SJSA1 (cell line): ENCODE measurements at places on chromosomes 6 and 20. TPM values are rescaled to one million over a fixed set of nuclear protein-coding genes. Genes with fewer than 3 reads are reported as not detected.

The TNF gene
- total RNA-seq, result not detected in 2 replicates

The SUMO4 gene
- total RNA-seq, result 0.25 and 1.8 TPM in 2 replicates

The BTN1A1 gene
- not detected in 2 replicates for total RNA-seq

The FAM83C gene
- not detected in 2 replicates for total RNA-seq

The CCN6 gene
- not detected in 2 replicates for total RNA-seq

The ARMH2 gene
- not detected in 2 replicates for total RNA-seq

The MEP1A gene
- 0.08 and 1.0 TPM in 2 replicates for total RNA-seq

The DSN1 gene
- total RNA-seq, result 34.1 and 34.7 TPM in 2 replicates

The CDC5L gene
- total RNA-seq, result 38.0 and 41.2 TPM in 2 replicates

DNA sequence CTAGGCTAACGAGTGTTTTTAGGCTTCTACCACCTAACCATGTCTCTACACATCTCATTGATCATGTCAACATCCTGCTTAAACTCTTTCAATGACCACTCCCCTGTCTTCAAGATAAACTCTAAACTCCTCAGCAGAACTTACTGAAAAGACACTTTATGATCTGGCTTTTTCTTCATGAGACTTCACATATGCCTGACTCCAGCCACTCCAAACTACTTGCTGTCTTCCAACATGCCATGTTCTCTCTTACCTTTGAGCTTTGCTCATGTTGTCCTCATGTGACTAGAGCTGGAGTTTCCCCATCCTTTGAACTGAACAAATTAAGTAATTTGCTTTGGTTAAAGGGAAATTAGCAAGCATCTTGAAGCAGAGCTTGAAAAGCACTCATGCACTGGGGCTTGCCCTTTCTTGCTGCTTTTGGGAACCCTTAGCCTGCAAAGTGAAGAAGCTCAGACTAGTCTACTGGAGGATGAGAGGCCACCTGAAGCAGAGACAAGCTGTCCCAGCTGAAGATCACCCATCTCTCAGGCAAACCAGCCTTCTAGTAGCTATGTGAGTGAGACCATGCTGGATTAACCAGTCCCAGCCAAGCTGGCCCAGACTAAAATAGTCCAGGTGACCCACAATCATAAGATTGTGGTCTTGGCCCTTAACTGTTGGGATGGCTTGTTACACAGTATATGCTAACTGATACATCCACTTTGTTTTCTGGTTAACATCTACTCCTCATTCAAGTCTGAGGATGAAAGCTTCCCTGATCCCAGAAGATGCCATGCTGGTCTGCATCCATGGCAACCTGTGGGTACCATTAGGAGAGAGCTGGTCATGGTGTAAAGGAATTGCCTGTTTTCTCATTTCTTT is 235.8 kb downstream of the GMPR start:
- no peak for DNase-seq

DNA sequence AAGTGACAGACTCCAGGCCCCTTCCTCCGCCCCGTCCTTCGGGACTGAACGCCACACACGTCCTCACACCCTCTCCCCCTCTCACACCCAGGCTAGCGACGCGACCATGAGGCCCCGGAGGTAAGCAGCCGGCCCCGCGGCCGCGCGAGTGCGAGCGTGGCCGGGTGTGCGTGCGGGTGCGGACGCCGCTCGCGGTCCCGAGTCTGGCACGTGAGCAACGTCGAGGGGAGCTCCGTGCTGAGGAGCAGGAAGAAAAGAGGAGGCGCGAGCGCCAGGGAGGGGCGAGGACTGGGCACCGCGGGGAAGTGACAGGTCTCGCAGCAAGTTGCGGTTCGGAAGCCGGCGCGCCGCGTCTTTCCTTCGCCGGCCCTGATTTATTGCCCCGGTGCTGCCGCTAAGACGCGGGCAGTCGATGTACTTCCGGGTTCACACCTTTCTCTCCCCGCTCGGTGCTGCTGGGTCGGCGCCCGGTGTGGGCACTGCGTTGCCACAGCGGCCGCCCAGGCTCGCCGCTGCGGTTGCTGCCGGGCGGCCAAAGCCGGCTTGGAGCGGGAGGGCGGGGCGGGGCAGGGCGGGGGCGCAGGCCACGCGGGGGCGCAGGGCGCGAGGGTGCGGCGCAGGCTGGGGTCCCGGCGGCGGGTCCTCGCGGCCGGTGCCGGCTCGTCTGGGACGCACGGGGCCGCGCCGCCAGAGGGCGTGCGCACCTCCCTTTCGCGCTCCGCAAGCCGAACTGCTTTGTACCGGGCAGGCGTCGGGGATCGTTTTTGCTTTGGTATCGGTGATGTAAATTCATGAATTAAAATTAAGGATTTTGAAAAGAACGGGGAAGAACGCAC is 15.8 kb upstream of the LIN28B start:
- DNase-seq, result no peak

DNA sequence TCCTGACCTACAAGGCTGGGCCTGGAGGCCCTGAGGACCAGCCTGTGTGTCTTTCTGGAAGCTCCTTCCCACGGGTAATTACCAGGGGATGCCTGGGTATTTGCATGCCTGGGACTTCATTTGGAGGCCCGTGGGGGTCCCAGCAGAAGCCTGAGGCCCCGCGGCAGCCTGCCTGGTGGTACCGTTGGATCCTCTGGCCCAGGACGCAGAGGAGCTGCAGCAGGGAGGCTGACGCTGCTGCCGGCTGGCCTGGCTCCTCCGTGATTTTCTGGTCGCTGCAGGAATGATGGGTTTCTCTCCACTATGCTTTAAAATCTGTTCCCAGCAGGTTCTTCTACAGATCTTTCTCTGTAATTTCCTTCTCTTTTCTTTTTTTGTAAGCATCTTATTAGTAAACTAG is 6.5 kb downstream of the CABLES2 start:
- DNase-seq, result no peak

DNA sequence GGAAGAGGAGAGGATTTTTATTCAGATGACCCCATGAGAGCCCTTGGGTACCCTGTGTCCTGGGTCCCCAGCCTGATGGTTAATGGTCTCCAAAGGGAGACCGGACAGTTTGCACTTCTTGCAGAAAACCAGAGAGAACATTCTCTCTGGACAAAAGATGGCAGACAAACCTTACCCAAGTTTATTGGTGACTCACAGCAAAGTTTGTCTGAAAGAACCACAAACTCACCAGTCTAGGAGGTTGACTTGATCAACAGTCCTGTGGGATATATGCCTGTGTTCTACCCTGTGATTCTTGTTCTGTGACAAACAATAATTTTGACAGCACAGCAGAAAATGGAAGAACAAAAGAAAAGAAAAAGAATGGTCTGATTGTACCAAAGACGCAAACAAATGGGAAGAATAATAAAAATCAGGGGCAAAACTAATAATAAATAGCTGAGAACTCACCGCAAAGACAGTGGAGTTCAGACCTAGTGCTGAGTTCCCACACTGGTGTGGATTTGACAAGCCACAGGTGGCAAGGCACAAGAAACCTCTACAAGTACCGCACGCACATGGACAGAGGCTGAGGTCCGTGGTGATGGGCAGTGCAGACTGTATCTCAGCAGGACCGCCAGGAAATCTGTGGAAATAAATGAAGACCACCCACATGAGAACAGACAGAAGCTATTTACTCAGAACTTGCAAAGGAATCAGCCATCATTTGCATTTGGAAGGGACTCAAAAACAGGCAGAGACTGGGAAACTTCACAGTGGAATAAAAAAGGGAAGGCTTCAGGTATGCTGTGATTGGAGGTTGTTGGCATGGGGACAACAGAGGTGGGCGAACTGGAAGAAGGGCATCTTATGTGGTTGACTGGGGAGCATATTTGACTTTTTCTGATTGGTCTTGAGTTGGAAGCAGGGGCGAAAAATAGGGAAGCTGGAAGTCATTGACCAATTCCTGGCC is 246.3 kb upstream of the RNF24 start:
- DNase-seq, result no peak

DNA sequence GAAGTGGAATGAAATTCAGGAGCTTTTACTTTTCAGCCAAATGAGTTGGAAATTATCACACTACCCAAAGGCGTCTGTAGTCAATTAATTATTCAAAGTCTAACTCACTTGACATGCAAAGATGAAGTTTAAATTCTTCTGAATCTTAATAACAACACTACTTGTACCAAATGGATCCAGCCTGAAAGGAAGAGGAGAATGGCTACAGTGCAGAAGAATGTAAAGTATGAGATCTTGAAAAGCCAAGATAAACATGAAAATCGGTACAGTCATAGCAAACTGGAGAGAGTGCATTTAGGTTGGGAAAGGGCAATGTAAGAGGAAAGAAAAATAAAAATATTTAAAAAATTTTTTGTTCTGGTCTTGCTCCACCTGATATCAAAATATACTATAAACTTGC is 195.5 kb downstream of the SIM1 start:
- DNase-seq, result peak; percentile 72

DNA sequence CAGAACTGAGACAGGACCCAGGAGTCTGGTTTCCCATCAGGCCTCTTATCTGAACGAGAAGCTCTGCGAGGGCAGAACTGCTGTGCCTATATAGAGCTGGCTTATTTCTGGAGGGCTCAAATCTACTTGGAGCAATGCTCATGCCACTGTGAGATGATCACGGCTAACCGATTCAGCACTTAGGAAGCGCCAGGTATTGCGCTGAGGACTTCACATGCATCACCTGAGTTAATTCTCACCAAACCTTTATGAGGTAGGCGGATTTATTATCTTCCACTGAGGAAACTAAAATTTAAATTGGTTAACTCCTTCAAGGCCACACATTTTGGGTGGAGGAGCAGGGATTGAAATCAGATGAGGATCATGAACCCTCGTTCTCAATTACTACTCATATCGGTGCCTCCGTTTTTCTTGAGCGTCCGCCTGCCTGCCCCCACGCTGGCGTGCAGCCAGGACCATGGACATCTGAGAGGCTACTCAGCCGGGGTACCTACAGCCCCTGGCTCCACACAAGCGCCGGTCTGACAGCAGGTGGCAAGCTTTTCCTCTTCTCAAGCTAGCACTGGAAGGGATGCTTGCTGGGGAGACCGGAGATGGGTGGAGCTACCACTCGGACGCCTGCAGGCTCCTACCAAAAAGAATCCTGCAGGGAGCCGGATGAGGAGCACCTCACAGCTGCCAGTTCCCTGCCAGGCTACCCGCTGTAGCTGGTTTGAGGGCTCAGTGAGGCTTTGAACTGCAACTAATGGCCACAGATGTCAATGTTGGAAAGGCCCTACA is 1.0 kb upstream of the PCIF1 start:
- DNase-seq, result peak; percentile 74

- peak; percentile 77 for DNase-seq
Observed at GRCh38 chr20:37519508-37520418, 1.3 kb upstream of the NNAT start.

GRCh38 chr20:50202677-50203076 is 12.0 kb downstream of the CEBPB start:
- no peak for DNase-seq

- DNase-seq, result no peak
Observed at GRCh38 chr20:25288291-25289181, 40.7 kb downstream of the PYGB start.

GRCh38 chr6:104566411-104566810 is 293.3 kb downstream of the HACE1 start:
- no peak for DNase-seq

GRCh38 chr20:33119725-33120720 is 40.6 kb downstream of the BPIFB4 start:
- no peak for DNase-seq

GRCh38 chr6:43834528-43835155 is 64.6 kb downstream of the VEGFA start:
- no peak for DNase-seq

DNA sequence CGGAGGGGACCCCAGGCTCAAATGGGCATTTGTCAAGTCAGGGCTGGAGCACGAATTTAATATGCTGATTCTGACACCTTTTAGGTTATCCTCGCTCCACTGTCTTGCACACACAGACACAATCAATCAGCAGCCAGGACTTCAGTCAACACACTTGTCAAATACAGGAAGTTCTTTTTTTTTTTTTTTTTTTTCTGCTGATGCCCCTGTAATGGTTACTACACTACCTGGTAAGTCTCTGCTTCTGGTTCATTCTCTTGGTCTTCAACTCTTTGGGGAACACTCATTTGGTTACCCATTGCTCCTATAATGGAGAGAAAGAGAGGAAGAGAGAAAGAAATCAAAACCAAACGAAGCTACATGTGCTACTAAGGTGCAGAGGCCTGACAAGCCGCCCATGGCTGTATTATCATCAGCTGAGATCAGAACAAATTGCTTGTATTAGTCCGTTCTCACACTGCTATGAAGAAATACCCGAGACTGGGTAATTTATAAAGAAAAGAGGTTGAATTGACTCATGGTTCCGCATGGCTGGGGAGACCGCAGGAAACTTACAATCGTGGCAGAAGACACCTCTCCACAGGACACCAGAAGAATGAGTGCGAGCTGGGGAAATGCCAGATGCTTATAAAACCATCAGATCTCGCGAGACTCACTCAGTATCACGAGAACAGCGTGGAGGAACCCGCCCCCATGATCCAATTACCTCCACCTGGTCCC is 11.8 kb downstream of the BCAS1 start:
- DNase-seq, result no peak

DNA sequence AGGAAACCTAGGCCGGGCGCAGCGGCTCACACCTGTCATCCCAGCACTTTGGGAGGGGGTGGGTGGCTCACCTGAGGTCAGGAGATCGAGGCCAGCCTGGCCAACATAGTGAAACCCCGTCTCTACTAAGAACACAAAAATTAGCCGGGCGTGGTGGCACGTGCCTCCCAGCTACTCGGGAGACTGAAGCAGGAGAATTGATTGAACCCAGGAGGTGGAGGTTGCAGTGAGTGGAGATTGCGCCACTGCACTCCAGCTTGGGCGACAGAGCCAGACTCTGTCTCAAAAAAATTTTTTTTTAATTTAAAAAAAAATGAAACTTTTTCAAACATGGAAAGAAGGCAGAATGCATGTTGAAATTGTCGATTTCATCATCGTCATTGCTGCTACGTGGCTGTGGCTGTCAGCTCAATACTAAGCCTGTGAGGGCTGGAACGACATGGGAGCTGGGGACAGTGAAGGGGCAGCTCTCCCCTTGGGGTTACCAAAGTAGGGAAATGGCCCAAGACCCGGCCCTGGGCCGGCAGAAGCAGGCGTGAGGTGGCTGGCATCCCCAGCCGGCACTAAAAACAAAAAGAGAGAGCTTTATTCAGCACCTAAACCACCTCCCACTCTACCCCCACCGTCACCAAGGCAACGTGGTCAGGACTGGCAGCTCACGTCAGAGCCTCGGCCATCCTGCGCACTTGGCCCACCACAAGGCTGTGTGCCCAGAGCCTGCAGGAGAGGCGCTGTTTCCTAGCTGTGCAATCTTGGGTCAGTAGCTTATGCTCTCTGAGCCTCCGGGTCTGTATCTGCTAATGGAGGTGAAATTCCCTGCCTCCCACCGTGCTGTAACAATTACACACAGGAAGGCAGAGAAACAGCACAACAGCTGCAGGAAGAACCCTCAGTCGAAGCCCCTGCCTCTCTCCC is 30.8 kb downstream of the AGPAT4 start:
- no peak for DNase-seq

- no peak for DNase-seq
Observed at GRCh38 chr6:137763436-137763835, 103.6 kb upstream of the TNFAIP3 start.

DNA sequence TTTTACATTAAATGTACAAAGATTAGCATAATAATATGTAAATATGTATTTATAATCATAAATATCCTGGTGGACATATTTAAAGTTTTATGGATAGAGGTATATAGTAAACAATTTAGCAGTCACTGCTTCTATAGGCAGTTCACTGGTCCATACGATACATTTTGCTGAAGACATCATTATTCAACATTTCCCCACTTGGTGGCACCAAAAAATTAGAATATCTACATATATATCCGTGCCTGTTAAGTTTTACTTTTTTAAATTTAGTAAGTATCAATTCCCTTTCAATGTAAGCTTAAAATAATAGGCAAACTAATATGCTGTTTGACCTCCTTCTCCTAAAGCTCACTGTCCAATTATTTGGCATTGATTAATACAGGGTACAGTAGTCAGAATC is 64.2 kb downstream of the LMBRD1 start:
- DNase-seq, result no peak
